NT2/D1 (cell line): ENCODE measurements at places on chromosomes 11 and 22.
A peak's percentile ranks its signal among the peaks of the same experiment; 100 is the strongest.

- no peak for DNase-seq
Observed at GRCh38 chr11:109958131-109958820, 134.9 kb upstream of the ZC3H12C start.

GRCh38 chr11:2466869-2467694, 22.3 kb downstream of the KCNQ1 start:
- no peak for DNase-seq

- DNase-seq = no peak
Observed at GRCh38 chr22:46774253-46774979, 12.0 kb downstream of the TBC1D22A start.

DNA sequence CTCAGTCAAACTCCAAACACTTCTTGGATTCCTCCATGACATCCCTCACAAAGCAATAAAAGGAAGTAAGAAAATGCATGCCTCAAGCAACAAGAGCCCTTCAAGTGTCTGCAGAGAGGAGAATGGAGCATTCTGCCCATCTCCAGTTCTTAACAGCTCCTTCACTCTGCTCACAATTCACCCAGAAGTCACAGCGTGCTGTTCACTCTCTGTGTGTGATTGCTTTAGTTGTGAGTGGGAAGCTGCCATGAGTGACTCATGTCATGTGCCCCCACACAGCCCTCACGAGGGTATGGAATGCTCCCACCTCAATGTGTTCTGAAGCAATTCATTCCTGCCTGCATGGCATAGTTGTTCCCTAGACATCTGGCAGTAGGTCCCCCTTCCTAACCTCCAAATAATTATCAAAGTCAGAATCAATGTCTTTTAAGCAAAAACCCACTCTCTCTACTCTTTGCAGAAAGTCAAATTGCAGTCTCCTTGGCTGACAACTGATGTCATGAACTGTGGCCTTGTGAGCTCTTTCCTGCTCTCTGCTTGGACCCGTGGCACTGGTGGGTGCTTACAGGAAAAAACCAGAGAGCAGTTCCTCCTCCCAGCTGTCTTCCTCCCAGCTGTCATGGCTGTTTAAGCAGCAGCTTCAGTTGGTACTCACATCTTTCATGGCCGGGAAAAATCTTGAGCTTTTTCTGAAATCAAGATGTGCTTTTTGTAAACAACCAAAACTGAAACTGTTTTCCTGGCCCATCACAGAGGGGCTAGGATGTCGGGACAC, 112.1 kb upstream of the SPON1 start:
- DNase-seq = no peak

- DNase-seq = no peak
Observed at GRCh38 chr22:41528132-41528766, 16.0 kb downstream of the POLR3H start.

GRCh38 chr11:45354976-45355705, 69.0 kb upstream of the SYT13 start:
- DNase-seq = peak; percentile 92

DNA sequence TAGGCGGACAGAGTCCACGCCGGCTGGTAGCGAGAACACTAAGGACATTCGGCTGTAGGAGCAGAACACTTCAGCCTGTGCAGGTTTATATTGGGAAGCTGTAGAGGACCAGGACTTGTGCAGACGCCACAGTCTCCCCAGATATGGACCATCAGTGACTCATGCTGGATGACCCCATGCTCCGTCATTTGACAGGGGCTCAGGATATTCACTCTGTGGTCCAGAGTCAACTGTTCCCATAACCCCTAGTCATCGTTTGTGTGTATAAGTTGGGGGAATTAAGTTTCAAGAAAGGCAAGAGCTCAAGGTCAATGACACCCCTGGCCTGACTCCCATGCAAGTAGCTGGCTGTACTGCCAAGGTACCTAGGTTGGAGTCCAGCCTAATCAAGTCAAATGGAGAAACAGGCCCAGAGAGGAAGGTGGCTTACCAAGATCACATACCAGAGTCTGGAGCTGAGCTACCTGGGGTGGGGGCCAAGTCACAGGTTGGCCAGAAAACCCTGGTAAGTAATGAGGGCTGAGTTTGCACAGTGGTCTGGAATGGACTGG, 17.2 kb downstream of the P2RY2 start:
- DNase-seq = no peak

DNA sequence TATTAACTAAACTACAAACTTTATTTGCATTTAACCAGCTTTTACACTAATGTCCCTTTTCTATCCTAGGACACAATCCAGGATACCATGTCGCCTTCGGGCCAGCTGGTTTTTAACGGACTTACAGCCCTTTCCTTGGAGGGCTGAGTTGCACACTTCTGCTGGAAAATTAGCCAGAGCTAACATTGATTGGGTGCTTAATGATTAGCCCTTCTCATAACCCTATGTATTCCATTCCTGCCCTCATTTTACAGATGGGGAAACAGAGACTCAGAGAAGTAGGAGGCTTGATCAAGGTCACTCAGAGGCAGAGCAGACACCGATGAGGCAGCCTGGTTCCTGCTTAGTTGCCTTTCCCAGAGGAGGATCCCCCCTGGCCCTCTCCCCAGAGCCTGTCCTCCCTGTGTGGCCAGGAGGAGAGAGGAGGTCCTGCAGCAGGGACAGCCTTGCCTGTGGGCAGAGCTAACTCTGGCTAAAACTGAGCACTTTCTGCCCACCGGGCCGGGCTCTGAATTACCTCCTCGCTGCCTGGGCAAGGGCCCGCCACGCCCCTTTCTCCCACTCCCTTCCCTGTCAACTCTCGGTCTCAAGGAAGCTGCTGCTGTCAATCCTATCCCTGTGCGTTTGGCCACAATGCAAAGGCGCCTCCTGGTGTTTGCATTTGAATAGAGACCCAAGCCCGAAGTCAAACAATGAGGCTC, 59.6 kb upstream of the PAX6 start:
- peak; percentile 84 for DNase-seq

DNA sequence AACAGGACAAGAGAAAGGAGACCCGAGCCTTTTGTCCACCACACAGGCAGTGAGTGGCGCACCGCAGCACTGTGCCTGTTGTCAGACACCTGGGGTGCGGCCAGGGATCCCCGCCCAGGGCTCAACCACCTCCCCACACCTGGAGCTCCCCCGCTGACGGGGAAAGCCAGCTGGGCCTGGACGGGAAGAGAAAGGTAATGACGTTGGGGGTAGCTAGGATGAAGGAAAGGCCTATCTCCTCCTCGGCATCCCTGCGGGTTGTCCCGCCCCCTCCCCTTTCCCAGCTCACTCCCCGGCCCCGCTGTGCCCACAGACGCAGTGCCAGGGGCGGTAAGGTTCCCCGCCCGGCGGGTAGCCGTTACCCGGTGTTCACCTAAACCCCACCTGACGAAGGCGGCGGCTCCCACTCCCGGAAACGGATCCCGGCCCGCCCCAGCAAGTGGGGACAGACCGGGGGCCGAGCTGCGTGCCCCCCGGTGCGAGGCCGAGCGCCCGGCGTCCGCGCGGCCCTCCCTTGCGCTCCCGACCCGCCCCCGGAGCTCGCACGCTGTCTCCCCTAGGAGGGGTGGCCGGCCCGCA, 495 bp downstream of the HYOU1 start:
- no peak for DNase-seq

DNA sequence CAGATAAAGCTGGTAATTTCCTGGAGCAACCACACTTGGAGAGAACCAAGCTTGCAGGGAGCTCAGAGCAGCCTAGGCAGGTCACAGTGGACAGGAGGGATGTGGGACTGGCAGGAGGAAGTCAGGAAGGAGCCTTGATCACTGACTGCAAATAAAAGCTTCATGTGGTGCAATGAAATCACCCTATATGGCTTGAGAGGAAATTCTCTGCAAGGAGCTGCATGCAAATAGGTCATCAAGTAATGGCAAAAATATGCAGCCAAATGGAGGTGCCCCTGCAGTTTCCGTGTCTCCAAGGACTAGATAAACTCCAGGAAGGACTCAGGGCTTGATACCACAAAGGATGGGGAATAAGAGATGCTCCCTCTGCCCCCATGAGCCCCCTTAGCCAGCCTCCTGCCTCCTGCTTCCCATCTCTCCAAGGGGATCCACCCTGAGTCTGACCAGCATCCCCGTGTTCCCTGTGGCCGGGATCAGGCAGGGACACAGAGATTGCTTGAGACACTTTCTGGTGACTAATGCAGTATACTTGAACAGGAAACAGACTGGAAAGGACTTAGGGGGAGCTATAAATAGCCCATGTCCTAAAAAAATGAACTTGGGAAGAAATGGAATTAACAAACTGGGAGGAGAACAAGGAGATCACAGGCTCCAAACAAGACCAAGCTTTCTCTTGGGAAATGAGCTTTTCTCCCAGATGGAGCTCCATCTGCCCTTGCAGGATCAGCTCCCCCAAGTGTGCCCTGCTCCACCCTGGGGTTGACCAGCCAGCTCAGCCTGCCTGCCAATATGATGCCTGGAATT, 23.9 kb upstream of the MICAL2 start:
- DNase-seq = no peak

DNA sequence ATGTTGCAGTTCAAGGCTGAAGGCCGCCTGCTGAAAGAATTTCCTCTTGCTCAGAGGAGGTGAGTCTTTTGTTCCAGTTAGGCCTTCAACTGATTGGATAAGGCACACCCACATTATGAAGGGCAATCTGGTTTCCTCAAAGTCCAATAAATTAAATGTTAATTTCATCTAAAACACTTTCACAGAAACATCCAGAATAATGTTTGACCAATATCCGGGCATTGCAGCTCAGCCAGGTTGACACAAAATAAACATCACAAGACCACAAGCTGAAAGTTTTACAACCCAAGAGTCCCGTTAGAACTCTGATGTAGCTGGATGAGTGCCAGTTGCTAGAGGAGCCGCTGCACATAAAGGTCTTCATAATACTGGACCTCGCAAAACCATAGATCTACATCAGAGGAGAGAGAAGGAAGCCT, 64.9 kb upstream of the EED start:
- DNase-seq = no peak

GRCh38 chr22:36180038-36180880, 19.7 kb upstream of the APOL3 start:
- DNase-seq = peak; percentile 57
